Right hindlimb (tissue), 1 donor: ENCODE measurements at places on chromosomes 16 and 17.

GRCh38 chr17:1509290-1509881 lies 7.0 kb downstream of the INPP5K start:
- no peak for DNase-seq

GRCh38 chr16:31107465-31107867 lies 720 bp upstream of the BCKDK start:
- DNase-seq = no peak

GRCh38 chr17:1304962-1305563 lies 25.6 kb downstream of the TRARG1 start:
- no peak for DNase-seq

GRCh38 chr17:57607553-57608120 lies 137.5 kb downstream of the CCDC182 start:
- DNase-seq = no peak

GRCh38 chr16:21083729-21084268 lies 66.8 kb downstream of the DNAH3 start:
- DNase-seq = peak; percentile 51

DNA sequence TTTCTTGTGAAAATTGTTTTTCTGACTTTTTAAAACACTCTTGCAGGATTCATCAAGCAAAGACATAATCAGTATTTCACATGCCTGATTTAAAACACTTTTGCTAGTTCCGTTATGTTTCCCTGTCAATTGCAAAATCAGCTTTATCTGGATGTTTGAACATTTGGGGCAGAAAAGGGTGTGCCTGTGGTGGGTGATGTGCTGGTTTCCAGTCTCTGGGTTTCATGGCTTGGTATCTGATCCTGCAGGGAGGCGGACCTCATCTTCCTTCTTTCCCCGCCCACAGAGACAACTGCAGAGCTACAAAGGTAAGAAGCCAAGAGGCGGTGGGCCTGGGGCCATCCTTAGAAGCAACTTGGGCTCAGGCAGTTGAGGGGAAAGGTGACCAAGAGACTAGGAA lies 41.8 kb downstream of the NLRC5 start:
- no peak for DNase-seq

- DNase-seq = peak; percentile 65
These were observed 11.7 kb downstream of the RHBDL3 start for GRCh38 chr17:32277284-32277683.

- no peak for DNase-seq
These were observed 299.5 kb downstream of the IRF8 start for GRCh38 chr16:86198206-86199118.

GRCh38 chr16:71337631-71338030 lies 20.9 kb upstream of the CALB2 start:
- DNase-seq = no peak

GRCh38 chr17:82019690-82020571 lies 2.7 kb downstream of the CENPX start:
- no peak for DNase-seq

GRCh38 chr16:60729051-60729450 lies 1307.2 kb downstream of the CDH8 start:
- no peak for DNase-seq

GRCh38 chr17:46108550-46109110 lies 84.6 kb downstream of the KANSL1 start:
- no peak for DNase-seq

GRCh38 chr16:79358188-79358587 lies 242.3 kb downstream of the MAF start:
- no peak for DNase-seq

DNA sequence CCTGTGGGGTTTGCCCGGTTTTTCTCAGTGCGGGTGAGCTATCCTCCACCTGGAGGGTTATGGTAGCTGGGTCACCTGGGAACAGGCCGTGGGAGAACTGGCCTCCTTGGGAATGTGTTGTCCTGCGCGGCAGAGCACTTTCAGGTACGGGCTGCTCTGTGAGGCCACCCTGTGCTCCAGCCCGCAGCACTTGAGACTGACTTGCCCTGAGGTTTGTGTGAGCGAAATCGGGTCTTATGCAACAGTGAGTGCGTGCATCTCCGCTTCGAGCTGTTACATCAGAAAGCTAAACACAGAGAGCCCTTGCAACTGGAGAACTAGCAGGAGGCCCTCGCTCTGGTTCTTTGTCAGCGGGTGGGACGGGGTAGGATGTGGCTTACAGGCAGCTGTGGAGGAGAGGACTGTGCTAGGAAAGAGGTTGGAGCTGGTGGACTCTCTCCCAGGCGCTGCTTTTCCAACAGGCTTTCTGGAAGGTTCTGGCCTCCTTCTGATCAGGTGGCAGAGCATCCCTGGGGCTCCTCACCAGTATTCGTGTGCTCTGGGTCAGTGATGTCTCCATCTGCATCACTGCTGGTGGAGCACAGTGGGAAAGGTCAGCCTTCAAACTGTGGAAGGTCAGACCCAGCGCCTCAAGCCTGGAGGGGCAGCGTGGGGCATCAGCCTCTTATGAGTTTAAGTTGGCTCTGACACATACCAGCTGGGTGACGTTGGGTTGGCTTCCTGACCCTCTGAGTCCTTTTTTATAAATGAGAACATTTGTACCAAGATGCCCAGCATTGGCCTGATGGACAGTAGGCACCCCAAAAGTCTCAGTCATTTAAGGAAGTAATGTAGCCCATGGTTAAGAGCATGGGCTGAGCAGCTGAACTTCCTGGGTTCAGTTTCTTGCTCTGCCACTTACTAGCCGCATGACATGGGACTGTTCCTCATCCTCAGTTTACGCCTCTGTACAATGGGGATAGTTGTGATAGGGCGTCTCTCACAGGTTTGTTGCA lies 76.3 kb downstream of the KSR1 start:
- DNase-seq = no peak

DNA sequence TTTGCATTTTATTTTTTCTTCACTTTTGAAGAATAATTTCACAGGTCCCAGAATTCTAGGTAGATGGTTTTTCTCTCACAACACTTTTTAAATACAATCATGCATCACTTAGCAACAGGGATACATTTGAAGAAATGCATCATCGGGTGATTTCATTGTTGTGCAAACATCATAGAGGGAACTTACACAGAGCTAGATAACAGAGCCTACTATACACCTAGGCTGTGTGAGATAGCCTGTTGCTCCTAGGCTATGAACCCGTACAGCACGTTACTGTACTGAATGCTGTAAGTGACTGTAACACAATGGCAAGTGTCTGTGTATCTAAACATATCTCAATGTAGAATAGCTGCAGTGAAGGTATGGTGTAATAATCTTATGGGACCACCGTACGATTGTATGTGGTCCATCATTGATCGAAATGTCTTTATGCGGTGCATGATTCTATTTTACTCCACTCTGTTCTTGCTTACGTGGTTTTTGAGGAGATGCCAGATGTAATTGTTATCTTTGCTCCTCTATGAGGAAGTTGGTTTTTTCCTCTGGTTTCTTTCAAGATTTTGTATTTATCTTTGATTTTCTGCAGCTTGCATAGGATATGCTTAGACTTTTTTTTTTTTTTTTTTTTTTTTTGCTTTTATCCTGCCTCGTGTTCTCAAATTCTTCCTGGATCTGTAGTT lies 35.5 kb upstream of the TMEM92 start:
- no peak for DNase-seq

GRCh38 chr17:28347261-28347891 lies 10.0 kb downstream of the POLDIP2 start:
- no peak for DNase-seq

DNA sequence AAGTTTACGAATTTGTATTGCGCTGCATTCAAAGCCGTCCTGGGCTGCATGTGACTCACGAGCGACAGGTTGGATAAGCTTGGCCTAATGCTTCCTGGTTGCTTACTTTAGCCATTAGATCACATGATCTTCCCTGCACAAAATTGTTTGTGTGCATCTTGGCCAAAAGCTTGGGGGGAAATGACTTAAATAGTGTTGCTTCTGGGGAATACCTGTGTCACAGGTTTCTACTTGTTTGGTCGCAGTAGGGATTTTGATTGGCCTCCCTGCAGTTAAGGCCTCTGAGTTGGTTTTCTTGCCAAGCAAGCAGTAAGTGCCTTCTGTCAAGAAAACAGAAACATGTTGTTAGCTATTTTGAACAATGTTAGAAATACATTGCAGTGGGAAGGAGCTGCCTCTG lies 39.6 kb upstream of the DUSP14 start:
- no peak for DNase-seq

DNA sequence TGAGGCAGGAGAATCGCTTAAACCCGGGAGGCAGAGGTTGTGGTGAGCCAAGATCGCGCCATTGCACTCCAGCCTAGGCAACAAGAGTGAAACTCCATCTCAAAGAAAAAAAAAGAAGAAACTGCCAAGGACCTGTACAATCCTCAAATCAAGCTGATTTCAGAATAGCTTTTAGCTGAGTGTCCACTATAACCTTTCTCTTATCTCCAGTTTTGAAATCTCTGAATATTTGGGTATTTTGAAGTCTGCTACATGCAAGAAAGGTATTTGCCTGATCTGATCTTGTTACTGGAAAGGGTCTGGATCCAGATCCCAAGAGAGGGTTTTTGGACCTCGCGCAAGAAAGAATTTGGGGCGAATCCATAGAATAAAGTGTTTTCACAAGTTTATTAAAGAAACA lies 19.1 kb upstream of the ARL2BP start:
- DNase-seq = no peak

DNA sequence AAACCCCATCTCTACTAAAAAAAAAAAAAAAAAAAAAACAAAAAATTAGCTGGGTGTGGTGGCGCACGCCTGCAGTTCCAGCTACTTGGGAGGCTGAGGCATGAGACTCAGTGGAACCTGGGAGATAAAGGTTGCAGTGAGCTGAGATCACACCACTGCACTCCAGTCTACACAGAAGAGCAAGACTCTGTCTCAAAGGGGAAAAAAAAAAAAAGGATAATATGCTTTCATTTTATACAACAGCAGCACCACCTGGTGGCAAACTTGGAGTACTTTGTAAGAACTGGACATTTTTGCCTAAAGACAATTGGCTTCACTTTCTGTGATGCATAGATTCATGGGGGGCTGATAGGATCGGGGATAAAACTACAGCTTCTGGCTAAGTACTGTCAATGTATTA lies 8.5 kb downstream of the CHTF8 start:
- no peak for DNase-seq

DNA sequence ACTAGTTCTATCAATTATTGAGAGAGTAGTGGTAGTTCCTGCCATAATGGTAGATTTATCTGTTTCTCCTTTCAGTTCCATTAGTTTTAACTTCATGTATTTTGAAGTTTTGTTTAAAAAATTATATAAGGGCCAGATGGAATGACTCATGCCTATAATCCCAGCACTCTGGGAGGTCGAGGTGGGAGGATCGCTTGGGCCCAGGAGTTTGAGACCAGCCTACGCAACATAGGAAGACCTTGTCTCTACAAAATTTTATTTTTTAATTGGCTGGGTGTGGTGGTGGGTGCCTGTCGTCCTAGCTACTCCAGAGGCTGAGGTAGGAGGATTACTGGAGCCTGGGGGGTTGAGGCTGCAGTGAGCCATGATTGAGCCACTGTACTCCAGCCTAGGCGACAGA lies 14.1 kb upstream of the UBTF start:
- DNase-seq = no peak

DNA sequence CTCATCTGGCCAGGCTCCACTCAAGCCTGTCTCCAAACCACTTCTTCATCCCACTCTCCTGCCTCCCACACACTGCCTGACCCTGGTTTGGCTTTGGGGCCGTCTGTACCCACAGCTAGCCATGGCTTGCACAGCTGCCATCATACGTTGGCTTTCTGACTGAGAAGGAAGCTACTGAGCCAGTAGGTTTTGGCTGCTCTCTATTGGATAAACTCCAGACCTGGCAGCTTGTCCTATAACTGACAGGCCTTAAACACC lies 3.9 kb downstream of the MIF4GD start:
- DNase-seq = no peak

- DNase-seq = no peak
These were observed at the start of gene DPEP3 for GRCh38 chr16:67979955-67980678. DPEP3 (minus strand) TSS chr16:67980499; CDS start chr16:67980380, 119 bp downstream.

DNA sequence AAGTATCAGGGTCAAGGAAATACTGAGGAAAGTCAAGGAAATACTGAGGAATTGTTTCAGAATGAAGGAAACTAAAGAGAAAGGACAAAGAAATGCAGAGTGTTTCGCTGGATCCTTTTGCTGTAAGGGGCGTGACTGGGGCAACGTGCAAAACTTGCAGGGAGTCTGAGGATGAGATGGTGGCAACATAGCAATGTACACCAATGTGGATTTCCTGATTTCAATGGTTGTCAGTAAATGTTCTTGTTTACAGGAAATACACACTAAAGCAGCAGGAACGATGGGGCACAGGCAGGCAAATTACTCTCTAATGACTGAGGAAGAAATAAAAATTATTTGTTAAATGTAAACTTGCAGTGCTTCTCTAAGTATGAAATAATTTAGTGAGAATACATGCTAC lies 34.4 kb downstream of the ZZEF1 start:
- DNase-seq = no peak

DNA sequence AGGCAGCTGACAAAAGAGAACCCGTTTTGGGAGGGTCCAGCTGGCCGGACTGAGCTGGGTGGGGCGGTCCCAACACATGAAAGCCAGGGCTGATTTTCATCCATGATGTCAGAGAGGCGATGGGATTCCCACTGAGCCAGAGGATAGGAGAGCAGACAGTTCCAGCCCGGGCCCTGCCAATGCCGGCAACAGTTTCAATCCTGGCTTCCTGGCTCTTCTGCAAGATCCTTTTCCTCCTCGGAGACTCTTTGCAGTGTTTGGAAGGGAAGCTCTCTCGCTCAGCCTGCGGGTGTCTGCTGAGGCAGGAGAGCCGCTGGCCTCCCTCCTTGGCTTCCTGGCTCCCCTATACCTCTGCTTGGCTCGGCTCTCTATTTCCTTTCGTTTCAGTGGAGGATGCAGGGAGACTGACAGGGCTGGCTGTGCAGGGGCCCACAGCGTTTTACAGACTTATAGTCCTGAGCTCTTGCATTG lies 145.5 kb upstream of the SOX9 start:
- peak; percentile 94 for DNase-seq

DNA sequence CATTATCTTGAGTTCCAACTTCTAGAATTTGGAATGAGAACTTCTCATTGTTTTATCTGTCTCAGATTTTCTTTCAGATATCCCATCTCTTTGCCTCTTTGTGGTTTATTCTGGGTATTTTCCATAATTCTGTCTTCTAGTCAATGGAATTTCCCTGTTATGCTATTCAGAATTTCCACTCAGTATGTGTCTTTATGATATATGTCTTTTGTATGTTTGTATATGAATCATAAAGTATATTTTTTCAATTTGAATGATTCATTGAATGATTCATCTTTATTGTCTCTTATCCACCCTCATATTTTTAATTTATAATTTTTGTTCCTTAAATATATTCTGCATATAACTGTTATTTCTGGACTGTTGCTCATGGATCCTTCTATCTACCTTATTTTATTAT lies 729.7 kb upstream of the GOT2 start:
- no peak for DNase-seq

- no peak for DNase-seq
These were observed 6.3 kb upstream of the IGF2BP1 start for GRCh38 chr17:48990882-48991357.

DNA sequence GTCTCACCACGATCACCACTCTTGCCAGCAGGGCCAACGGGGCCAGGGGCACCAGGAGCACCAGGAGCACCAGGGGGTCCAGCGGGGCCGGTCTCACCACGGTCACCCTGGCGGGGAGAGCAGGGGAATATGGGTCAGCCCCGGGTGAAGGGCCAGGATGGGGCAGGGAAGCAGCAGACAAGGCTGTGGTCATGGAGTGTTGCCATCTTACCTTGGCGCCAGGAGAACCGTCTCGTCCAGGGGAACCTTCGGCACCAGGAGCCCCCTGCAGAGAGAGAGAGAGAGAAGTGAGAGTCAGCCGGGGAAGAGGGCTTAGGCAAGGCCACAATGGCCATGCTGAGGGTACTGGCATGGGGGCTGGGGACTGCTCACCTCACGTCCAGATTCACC lies 12.9 kb downstream of the COL1A1 start:
- peak; percentile 78 for DNase-seq

GRCh38 chr17:51815097-51815496 lies 343.4 kb downstream of the CA10 start:
- no peak for DNase-seq
